ENCODE measurements at places on chromosomes 3 and 15.

GRCh38 chr15:66566963-66567531 is 1.2 kb upstream of the LCTL start:
- DNase-seq: peak; percentile 27

GRCh38 chr15:82647045-82647834 is at the start of gene CPEB1:
Gene CPEB1, minus strand, starts transcription at chr15:82647363. Its CDS starts 18,904 bp downstream, at chr15:82628459.
- DNase-seq: no peak

- no peak for DNase-seq
These were observed 282.9 kb upstream of the COL8A1 start for GRCh38 chr3:99355465-99355864.

DNA sequence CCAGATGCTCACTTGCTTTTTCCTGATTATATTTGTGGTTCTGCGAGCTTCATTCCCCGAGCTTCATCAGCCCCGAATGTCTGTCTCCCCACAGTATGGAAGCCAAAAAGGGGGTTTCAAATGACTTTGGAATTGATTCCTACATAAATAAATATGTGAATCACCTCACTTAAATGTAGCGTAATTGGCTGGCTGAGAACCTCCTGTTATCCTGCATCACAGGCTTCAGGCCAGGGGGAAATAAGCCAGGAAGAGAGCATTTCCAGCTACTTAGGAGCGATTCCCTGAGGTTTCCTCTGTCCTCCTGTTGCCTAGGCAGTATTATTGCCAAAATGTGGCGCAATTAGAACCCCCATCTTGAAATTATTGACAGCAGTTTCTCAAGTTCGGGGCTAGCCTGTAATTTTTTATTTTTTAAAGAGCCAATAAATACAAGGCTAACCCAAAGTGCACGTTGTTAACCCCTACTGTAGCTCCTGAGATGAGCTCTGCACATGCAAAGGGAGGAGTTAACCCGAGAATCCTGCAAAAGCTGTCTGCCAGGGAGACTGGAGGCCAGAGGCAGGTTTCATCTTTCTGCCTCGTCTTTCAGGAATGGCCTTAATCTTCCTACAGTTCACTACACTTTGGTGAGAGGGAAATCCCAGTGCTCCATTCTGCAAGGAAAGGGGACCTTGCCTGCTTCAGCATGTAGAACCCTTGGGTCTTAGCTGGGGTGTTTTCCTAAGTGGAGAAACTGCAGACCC is 148.2 kb downstream of the ADAMTS9 start:
- no peak for DNase-seq

GRCh38 chr3:46469680-46470357 is 5.1 kb upstream of the LTF start:
- DNase-seq: no peak

- DNase-seq: no peak
These were observed 565.0 kb downstream of the MAGI1 start for GRCh38 chr3:65473736-65474135.

GRCh38 chr3:38490281-38491030 is 5.7 kb upstream of the EXOG start:
- no peak for DNase-seq

- no peak for DNase-seq
These were observed 163.0 kb upstream of the MLF1 start for GRCh38 chr3:158407844-158408517.

GRCh38 chr3:84136425-84136824 is 822.4 kb upstream of the CADM2 start:
- no peak for DNase-seq

GRCh38 chr3:195153653-195154052 is 117.3 kb downstream of the XXYLT1 start:
- no peak for DNase-seq

DNA sequence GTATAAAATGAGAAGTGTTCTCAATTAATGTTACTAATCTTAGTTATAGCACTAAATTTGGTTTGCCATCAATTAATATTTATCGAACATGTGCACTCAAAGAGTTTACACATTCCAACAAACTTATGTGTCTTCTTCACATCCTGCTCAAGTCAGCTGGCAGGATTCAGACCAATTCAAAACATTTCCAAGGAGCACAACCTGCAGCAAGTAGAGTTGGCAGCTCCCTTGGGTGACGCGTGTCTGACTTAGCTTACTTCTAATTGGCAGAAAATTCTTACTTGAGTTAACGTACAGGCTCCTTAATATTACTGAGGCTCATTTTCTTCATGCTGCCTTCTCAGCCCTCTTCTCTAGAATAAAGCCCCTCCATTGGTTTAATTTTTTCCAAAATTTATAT is 110.4 kb upstream of the PFN2 start:
- DNase-seq: no peak

GRCh38 chr15:33155691-33156420 is 38.7 kb downstream of the FMN1 start:
- no peak for DNase-seq

- no peak for DNase-seq
These were observed 249.4 kb upstream of the RARB start for GRCh38 chr3:25178672-25179071.

DNA sequence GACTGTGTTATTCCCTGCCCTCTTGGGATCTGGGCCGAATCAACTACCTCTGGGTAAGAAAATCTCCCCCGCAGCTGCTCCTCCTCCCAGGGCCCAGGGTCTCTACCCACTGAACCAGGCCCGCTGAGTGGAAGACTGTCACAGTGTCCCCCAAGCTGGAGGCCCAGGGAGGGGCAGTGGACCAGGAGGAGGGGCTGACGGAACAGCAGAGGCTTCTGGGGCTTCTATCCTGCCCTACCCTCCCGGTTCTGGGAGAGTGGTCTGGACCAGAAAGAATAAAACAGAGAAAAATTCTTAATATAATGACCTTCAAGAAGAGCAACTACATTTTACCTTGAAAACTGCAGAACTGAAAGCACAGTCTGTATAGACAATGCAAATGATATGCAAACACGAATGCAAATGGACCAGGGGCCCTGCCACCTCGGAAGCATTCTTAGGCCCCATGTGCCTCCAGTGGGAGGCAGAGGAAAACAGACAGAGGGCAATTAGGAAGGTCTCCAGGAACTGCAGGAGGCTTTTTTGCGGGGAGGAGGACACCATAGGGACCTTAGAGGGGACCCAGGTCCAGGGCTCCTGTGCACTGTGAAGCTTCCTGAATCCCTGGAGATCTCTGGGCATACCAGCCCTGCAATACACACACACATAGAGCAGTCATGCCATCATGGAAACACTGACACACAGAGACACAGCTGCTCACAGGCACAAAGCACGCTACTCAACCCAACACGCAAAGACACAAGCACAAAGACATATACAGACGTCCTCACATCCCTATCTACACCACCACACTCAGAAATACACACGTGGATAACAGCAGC is 12.3 kb downstream of the MEGF11 start:
- no peak for DNase-seq

DNA sequence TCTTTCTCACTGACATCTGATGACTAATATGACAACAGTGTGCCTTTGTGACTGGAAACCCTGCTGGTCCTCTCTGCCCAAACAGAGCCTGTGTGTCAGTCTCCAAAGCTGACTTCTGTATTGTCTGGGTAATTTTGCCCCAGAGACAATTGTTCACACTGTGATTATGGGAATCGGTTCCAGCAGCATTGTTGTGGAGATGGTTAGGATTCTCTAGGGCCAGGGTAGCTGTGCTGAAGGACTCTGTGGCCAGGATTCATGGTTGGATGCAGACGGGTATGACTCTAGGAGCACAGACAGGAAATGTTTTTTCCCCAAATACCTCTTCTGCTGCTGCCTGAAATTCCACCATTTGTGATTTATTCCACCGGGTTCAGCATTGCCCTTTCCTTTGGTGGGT is 57.5 kb upstream of the ITGA11 start:
- DNase-seq: no peak

GRCh38 chr3:161348796-161349400 is 22.4 kb downstream of the SPTSSB start:
- DNase-seq: no peak

- DNase-seq: no peak
These were observed 13.7 kb downstream of the SH3BP5 start for GRCh38 chr3:15318661-15319060.

DNA sequence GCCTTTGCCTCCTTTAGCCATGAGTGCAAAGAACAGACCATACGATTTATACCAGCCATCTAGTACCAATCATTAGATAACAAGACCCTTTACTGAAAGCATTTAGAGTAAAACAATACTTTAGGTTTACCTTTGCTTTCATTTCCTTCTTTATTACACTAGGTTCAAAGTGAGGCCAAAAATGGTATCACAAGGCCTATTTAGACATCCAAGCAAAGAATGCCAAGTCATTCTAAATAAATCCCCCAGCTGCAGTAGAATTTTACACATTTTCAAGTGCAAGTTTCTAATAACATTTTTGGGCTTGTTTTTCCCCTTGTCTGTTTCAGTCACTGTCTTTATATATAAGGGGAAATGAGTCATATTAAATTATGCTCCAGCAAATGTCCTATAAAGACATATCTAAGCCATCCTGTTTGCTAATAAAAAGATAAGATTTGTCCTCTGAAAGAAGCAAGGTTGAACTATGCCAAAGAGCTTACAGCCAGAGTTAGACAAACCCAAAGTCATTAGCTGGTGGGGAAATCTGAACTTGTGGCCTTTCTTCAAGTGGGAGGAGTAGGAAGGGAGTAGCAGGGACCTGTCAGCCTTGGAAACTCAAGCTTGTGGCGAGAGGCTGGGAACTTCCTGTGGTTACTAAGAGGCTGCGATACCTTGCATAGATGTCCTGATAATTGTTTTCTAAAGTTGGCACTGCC is 232.7 kb downstream of the MECOM start:
- no peak for DNase-seq

DNA sequence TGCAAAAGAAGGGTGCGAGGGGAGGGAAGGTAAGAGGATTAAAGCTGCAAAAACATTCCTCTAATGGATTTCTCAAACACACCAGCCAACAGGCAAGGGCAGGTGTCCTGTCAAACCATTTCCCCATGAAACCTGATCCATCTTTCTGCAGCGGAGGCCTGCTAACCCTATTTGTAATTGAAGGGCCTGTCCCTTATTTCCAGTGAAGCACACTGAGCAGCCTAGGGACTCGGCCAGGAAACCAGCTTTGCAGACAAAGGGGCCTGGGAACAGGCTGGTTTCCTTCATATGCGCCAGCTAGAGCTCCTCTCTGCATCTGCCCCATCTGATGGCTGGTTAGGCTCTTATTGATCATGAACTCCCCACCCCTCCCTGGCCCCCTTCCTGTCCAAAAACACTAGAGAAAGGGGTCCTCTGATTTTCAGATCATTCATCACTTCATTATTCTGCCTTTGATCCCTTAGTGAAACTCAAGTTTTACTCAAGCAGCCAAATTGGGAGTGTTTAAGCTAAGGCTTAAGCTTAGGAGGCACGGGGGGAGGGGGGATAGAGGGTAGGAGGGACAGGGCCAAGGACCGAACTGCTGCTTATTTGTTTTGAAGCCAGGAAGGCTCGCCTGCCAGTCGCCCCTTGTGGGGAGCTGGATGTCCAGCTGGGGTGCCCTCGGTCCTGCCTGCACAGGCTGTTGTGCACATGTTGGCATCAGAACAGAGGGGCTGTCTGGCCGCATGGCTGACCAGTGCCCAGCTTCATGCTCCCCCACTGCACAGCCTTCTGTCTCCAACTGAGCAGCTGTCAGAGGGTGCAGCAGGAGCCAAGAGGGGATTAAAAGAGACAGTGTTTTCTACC is 53.1 kb downstream of the BOC start:
- DNase-seq: no peak

DNA sequence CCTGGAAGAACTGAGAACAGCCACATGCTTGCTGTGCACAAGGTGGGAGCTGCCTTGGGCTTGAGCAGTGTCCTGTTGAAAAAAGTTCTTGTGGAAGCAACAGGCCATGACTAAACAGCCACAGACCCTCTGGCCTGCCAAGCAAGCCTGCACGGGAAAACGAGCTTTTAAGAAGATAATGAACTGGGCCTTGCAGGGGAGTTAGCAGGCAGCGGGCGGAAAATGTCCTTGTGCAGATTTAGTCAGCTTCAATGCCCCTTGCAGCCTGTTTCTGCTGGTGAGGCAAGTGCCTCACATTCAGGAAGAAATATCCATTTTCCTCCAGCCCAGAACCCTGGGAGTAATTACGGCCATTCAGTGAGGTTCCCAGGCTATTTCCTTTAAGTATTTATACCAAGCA is 126.2 kb upstream of the KLHL25 start:
- no peak for DNase-seq

- no peak for DNase-seq
These were observed 106.2 kb downstream of the TMCO5A start for GRCh38 chr15:38040615-38041014.

DNA sequence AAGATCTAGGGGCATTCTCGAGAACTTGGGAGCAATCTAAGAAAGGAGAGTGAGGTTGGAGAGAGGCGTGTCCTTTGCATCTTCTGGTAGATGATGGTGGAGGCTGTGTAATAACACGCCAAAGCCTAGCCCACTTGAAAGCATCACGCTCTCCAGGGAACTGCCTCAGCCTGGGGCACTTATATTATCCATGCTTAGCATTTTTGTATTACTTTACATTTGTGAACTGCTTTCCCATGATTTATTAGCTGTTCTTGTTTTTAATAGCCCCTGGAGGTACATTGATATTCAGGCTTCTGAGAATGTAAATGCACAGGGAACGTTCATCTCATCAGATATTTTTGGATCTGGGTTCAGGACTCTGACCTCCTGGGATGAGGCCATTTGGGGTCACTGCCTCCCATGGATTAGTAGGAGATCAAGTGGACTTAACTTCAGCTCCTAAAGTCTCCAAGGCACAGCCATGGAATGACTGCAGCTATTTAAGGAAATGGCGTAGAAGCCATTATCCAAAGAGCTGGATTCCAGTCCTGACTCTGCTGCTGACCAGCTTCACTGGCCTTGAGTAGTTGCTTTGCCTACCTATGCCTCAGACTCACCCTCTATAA is 124.9 kb downstream of the LPP start:
- DNase-seq: no peak

GRCh38 chr15:67931861-67932260 is 92.0 kb upstream of the RNU6-1 start:
- DNase-seq: no peak

GRCh38 chr15:29263289-29263688 is 6.3 kb downstream of the NSMCE3 start:
- DNase-seq: no peak

DNA sequence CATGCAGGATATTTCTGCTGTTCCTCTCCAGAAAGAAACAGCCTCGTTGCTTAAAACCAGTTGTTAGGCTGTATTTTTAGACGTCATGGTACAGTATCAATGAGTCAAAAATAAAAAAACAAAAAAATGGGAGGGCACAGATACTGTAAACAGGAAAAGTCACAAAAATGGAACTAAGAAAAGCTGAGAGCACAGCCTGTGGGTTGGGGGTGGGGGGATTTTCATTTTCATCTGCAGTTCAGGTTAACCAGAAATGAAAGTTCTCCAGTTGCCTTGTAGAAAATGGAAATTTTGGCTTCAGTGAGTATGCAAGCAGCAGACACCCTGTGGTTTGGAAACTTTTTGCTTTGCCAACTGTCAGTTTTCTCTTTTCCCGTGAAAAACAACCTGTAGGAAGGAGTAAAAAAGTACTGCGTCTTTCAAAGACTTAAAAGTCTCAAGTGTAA is 59.0 kb downstream of the FRMD4B start:
- DNase-seq: peak; percentile 77

- no peak for DNase-seq
These were observed 565.9 kb upstream of the CCDC54 start for GRCh38 chr3:106811376-106811775.

Measured in GM12864 (cell line).